ENCODE measurements at places on chromosomes 1 and 21.

- no peak for DNase-seq
These were observed 21.2 kb downstream of the PRRX1 start for GRCh38 chr1:170685166-170685565.

- DNase-seq = no peak
These were observed 84.7 kb downstream of the BRINP2 start for GRCh38 chr1:177255411-177255810.

- DNase-seq = no peak
These were observed 42.9 kb downstream of the KLHL20 start for GRCh38 chr1:173757666-173758065.

- no peak for DNase-seq
These were observed 14.0 kb downstream of the NES start for GRCh38 chr1:156663178-156663577.

DNA sequence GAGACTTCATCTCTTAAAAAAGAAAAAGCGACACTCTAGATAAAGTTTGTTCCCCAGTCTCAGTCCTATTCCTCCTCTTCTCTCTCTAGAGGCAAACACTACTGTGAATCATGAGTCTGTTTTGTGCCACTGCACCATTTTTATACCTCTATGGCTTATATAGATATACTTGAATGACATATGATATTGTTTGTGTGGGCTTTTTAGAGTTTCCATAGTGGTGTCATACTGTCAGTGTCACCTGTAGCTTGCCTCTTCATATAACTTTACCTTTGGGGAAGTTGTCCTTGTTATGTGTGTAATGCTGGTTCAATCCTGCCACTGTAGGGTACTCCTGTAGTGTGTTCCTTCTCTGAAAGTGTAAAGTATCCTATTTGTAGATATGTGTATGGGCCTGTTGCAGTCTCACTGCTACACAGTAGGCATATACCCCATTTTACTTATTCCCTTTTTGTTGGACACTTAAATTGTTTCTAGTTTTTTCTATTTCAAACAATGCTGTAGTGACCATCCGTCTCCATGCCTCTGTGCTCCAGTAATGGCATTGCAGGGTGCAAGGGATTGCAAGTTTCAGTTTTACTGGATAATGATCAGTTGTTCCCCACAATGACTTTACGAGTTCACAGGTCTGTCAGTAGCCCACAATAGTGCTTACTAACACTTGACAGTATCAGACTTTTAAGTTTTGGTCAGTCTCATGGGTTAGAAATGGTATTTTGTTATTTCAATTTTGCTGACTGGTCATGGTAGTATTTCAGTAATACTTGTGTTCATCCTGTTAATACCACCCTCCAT, 2.7 kb downstream of the PRMT2 start:
- DNase-seq = no peak

DNA sequence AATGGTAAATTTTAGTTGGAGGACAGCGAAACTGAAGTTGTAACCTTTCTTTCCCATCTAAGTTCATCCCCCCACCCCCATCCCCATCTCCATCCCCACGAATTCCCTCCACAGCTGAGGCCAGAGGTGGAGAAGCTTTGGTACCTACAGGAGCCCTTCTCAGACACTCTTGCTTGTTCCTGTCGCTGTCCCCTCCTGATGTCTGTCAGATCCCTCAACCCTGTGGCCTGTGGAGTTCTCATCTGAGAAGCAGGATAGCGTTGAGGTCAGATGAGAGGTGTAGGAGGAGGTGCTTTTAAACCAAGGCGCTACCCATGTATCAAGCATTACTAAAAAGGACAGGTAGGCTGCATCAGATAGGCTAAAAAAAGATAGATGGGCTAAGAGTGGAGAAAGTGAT, 769 bp downstream of the NTPCR start:
- DNase-seq = peak; percentile 1

DNA sequence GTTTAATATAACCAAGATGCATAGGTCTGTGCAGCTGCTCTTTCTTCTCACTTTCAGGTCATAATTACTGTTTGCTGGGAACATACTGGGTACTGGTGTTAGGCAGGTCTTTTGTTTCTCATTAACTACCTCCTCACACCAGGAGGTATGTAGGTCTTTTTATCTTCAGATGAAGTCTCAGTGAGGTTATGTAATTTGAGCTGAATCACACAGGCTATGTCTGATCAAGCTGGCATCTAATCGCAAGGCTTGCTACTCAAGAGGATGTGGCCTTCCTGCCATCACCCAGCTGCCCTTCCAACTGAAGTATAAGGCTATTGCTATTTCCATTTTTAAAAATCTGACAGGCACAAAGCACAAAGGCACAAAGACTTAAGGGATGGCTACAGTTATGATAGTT, 96.4 kb downstream of the RUNX1 start:
- no peak for DNase-seq

DNA sequence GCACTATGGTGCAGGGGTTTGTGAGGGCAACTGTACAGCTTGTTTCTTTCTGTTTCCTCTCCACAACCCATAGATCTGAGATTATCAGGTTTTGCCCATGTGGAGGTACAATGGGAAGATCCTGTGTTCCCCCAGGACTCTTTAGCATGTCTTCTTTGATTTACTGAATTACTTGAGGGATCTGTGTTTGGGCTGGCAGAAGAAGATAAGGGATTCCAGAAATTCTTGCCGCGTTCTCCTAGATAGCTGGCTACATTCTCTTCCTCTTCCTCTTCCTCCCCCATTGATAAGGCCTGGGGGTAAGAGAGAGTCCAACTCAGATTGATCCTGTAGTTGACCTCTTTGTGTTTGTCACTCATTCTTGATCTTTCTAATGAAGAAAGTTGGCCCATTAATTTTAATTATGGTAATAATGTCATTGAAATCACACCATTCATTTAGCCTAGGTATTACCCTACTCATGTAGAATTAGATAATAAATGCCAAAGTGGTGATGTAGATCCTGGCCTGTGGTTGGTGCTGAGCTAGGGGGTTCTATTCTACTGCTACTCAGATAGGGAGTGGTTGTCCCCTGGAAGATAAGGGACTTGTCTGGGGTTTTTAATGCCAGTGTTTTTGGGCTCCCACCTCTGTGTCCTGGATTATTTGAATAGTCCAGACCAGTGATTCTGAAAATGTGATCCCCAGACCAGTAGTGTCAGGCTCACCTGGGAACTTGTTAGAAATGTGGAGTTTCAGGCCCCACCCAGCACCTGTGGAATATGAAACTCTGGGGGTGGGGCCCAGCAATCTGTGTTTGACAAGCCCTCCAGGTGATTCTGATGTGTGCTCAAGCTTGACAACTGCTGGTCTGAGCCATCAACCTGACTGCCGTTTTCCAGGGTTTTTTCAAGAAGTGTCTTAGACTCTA, 122.2 kb downstream of the NOS1AP start:
- DNase-seq = no peak

- peak; percentile 13 for DNase-seq
These were observed 10.7 kb downstream of the CLCNKA start for GRCh38 chr1:16032388-16033102.

DNA sequence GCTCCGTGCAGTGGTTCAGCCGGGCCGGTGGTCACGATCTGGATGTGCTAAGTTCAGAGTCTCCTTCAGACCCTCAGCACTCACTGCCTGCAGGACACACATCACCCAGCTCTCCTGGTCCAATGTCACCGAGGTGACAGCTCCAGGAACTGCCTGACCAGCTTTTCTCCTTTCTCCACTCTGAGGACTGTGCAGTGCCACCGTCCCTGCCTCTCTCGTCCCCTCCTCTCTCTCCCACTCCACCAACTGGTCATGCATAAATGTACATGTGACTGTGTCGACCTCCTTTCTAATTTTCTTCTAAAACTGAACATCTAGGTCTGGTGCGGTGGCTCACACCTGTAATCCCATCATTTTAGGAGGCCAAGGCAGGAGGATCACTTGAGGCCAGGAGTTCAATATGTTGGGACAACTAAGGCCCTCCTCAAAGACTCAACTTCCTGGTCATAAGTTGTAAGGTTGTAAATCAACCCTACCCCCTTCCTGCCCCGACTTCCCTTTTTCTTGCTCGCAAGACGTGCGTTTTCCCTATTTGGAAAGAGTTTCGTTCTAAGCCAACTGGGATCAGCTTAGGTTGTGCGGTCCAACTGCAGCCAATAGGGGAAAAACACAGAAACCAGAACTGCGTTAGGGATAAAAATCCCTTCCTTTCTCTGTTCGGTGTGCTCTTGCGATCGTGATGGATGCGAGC, 53.1 kb downstream of the MEGF6 start:
- no peak for DNase-seq

- DNase-seq = no peak
These were observed 2.9 kb upstream of the SLC2A7 start for GRCh38 chr1:9028921-9029705.

GRCh38 chr1:204420039-204421004, 8.7 kb upstream of the PPP1R15B start:
- no peak for DNase-seq

DNA sequence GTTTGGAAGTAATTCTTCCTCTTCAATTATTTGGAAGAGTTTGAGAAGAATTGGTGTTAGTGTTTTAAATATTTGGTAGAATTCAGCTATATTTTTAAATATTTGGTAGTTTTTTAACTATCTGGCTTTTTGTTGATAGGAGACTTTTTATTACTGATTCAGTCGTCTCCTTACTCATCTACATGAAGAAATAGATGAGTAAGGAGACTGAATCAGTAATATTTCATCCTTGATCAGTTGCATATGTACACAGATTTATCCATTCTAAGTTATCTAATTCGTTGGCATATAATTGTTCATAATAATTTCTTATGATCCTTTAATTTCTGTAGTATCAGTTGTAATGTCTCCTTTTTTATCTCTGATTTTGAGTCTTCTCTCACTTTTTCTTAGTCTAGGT, 224.1 kb downstream of the GPR52 start:
- DNase-seq = no peak

DNA sequence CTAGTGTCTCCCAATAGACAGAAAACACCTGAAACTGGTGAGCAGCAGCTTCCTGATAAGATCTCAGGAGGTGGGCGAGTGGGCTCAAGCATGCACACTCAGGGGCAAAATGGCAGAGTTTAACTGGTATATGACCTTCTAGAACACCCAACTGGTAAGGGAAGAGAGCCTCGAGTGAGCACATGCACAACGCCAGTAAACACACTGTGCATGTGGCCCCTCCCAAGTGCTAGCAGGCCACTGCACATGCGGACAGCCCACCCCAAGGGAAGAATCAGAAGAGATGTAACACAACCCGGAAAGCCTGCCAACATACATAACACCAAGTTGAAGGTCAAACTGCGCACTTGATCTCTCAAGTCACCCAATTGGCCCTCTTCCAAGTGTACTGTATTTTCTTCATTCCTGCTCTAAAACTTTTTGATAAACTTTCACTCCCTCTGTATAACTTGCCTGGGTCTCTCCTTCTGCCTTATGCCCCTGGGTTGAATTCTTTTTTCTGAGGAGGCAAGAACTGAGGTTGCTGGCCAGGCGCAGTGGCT, 138.2 kb downstream of the GLUL start:
- DNase-seq = no peak

DNA sequence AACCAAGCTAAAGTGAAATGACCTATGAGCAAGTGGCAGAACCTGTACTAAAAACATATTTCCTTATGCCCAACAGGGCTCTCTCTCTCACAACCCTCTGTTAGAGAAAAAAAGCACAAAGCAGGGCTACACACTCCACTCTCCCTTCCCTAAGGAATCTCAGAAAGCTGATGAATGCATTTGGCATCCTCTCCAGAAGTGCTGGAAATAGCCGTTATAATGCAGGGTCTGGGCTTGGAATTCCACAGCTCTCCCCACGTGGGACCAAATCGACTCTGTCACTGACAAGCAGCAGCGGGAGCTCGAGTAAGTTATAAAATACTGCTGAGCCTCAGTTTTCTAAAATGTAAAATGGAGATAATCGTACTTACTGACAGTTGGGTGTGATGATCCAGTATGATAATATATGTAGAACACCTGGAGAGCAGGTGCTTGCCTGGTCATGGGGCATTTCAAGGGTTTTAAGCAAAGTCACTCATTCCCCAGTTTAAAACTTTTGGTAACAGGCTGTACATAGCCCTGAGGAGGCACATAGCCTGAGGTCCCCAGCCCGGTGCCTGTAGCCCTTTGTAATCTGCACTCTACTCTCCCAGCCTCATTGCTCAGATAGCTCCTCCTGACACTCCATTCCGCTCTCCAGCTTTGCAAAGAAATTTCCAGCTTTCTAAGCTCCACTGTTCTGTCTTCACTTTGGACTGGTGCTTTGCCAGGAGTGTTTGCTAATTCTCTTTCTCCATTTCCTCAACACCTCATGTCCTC, 175.6 kb upstream of the DAB1 start:
- DNase-seq = no peak

DNA sequence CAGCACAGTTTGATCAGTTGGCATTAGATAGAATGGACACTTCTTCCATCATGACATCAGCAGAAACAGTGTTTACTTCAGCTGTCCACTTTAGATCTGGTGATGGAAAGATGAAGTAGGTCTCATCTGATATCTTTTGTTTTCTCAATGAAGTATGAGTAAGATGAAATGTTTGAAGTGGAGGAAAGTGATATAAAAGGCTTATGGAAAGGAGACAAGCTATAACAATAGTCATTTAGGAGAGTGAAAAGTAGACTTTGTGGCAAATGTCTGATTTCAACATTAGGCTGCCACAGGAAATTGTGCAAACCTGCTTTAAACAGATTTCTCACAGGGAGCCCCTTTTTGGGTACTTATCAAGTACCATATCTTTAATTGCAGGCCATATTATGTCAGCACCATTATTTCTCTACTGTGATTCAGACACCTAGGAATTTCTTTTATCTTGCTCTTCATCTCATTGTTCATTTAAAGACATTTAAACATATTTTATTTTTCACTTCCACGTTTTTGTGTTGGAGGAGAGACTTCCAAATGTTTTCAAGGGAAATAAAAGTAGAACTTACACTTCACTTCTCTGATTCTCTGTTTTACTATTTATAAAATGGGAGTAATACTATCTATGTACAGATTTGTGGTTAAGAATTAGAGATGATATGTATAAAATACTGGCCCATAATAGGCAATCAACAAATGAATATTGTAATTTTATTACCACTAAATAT, 18.1 kb downstream of the PDC start:
- DNase-seq = no peak

DNA sequence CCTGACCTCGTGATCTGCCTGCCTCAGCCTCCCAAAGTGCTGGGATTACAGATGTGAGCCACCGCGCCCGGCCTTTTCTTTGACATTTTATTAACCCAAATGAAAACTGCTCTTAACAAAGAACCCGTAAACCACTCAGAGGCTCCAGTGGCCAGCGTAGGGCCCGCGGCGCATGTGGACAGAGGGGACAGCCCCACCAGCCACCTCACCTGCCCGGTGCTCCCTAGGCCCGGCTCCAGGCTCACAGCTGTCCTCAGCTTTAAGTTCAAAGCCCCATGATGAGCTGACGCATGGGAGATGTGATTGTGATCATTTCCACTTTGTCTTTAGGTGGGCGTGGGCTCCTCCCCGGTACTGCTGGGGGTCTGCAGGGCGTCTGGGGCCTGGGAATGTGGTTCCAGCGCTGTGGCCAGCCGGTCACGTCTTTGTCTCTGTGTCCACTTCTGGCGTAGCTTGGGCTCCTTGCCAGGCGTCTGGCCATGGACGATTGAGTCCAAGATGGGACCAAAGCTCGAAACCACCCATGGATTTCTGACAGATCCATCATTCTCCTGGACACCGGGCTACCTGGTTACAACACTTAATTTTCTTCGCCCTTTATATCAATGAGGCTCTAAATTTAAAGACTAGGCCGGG, 6.9 kb downstream of the PRKCZ start:
- no peak for DNase-seq

- DNase-seq = no peak
These were observed 194.8 kb downstream of the EIF4G3 start for GRCh38 chr1:20981915-20982314.
